Lung (tissue), 17 donors: ENCODE measurements at places on chromosomes 6 and 20. TPM values are rescaled to one million over a fixed set of nuclear protein-coding genes. Genes with fewer than 3 reads are reported as not detected.

DNA sequence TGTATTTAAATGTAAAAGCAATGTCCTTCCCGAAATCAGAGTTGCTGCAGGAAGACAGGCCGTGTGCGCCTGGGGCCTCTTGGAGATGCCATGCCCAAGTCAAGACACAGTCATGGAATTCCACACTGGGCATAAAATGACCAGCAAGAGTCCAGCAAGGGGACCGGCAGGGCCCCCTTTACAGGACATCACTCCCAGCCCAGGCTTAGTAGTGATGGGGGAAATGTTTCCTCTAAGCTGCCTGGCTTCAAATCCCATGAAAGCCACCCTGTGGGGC is 1.9 kb upstream of the PPP1R3G start:
- DNase-seq = no peak

DNA sequence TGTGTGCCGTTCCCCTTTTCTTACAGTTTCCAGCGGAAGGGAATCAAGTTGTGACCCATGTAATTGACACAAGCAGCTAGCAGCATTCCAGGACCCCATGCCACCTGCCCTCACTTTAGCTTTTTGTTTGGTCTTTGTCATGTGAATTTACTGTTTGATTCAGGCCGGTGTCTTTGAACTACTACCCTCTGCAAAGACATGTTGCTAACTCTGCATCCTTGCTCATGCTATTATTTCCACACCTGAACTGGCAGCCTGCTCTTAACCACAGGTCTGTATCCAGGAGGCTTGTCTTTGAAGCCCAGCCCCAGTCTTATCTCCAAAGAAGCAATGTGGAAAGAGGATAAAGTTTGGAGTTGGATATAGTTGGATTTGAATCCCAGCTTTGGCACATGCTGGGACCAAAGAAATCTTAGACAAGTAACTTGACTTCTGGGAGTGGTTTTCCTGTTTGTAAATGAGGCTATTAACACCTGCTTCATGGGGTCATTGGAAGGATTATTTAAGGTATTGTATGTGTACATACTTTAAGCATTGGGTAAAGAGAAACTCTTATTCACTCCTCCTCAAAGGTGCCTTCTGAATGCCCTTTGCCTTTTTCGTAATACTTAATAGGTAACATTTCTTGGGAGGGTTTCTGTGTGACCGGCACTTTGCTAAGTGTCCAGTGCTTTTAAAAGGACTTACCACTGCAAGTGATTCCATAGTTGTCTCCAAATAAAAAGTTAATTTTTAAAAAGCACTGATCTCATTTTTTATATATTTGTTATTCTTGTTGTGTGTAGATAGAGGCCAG is 52.4 kb downstream of the RALY start:
- DNase-seq = no peak

DNA sequence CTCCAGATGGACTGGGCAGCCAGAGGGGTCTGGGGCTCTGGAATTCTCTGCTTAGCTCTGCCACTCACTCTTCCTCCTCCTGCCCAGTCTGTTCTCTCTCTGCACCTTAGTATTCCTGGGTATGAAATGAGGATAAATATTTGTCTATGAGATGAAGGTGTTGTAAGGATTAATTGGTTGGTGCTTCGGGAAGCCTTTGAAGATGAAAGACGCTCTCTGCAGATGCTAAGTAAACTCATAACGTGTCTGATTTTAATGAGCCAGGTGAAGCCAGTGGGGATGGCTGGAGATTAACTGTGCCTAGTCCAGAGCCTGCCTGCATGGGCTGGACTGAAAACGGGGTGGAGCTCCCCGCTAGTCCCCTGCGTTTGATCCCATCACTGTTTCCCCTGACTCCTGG is 23.1 kb upstream of the TCP11 start:
- DNase-seq = no peak

GRCh38 chr6:10111975-10112374 is 302.9 kb downstream of the TFAP2A start:
- DNase-seq = no peak

DNA sequence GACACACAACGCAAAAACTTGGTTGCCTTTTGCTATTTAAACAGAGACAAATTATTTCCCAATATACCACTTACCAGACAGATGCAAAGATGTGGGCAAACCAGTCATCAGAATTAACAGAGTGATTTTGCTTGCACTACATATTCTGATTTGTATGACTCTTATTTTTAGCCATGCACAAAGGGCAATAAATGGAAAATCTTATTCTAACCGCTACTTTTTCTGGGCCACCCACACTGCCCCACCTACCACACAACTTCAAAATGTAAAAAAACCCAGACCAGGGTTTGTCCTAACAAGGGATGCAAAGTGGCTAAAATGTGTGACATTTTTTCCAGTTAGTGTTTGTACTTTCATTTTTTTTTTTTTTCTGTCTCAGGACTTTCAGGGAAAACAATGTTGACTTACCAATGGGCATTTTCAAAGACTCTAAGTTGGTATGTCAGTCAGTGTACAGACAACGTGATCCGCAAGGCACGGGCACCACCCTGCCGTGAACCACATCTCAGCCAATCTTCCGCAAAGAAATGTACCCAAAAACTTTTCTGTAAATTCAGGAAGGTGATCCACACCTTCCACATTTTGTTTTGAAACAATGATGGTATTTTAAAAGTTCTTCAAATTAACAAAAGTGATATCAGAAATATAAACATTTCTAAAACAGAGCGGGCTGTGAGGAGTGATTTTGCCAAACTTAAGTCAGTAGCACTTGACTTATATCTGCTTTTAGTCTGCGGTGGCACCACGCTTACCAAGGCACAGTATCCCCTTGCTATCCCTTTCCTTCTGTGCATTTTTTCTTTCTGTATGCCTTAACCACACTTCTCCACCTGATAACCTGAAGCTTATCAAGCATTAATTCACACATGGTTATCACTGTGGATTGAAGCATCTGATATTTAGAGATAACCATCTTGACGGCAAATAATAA is 185.6 kb downstream of the GJA10 start:
- no peak for DNase-seq

DNA sequence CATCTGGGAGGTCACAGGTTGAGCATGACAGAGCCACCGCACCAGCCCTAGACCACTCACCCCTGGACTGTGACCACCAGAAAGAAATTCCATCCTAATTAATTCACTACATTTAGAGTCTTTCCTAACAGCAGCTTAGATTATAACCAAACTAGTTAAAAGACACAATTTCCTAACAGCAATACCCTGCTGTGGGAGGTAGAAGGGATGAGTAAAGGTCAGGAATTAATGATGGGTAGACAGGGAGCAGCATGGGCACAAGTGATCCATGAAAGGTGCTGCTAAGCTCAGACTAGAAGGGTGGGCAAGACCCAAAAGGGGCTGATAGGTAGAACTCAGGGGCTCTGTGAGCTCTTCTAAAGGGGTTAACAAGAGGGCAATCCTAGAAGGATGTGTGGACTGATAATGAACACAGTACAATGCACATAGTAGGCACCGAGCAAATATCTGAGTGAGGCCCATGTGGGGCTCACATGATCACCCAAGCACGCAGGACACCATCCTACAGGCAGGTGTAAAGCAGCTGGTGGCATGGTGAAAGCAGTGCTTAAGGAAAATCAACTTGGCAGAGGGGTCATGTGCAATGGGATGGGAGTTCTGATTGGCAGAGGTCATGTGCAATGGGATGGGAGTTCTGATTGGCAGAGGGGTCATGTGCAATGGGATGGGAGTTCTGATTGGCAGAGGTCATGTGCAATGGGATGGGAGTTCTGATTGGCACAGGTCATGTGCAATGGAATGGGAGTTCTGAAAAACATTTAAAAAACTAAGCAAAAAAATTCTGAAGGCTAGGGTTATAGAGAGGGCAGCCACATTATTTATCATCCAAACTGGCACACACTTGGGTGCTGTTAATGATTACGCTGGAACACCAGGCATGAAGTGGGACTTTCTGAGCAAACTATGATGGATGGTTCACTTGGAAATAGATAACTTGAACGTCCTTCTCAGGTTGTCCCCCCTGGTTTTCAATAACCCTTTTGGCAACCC is 188.2 kb upstream of the FOXQ1 start:
- no peak for DNase-seq

DNA sequence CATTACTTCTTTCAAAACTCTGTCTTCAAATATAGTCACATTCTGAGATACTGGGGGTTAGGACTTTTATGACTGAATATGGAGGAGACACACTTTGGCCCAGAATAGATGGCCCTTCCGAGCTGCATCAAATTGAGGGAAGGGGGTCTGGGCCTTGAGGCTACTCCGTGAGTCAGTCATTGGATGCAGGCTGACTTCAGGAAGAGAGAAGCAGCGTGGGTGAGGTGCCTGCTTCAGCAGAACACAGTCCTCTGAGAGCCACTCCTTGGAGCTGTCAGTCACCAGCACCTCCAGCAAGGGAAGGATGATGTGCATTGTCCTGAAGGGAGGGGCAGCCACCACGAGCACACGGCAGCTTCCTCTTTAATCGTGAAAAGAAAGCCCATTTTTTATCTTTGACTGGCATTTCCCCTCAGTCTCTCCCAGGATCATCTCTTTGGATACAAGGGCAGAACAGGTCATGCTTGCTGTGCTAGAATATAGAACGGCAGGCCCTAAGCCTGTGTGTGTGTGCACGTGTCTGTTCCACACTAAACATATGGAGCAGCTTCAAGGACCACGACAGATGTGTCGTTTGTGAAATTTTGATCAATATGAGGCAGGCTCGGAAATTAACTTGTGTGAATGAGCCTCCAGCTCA is 721.6 kb downstream of the KIF16B start:
- DNase-seq = no peak

DNA sequence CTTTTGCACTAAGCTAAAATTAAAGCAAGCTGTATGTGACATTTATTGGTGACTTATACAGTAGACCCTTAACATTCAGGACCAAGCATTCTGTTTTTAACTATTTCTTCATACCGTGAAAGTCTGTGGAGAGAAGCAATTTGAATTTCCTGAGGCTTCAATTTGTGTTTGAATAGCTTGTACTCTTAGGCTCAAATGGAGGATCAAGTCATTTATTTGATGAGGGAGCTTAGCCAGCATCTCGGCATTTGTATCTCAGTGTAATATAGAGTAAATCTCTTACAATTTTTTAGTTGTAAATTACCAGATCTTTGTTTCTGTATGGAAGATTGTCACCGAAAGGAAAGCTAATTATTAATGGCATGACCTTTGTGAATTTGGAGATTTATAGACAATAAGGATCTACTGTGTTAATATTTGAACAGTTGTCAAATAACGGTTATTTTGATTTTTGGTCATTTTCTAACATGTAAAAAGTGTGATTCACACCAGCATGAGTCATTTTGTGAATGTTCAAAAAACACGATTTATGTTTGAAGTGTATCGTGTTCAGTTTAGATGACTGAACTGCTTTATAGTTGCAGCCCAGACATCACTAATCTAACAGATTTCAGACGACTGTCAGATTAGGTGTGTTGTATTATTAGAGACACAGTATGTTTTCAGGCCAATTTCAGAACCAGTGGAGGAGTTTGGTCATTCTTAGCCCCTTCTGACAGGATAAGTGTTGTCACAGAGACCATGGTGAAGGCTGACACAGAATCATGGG is 332.9 kb downstream of the CDKAL1 start:
- DNase-seq = no peak

DNA sequence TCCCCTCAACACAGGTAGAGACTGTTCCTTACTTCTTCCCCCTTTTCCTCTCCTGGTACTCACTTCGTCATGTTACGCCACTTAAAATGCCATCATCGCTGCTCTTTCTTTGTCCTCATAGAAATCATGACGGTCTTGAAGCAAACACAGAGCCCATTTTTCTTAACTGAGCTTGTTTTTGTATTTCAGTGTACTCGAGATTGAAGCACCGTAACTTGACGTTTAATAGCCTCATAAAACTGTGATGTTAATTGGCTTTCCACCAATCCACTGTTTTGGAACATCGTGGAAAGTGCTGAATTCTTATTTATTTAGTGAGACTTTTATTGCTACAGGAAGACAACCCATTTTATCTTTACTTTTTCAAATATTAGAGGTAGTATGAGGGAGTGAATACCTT is 38.7 kb downstream of the DUSP22 start:
- no peak for DNase-seq

DNA sequence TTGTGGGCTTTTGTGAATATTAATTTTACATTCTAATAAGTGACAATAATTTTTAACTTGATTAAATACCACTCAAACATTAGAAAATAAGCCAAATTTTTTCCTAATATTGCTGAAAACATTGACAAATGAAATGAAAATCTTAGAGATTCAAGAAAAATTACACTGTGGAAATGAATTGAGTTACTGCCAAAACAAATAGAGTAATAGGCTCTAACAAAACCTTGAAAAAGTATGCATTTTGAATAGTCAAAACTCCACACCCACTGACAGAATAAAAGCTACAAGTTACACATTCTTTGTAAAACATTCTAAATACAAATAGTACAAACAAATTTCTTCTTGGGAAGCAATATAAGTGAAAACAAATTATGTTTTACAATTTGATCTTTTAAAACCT is 5.9 kb downstream of the TBX18 start:
- DNase-seq = no peak

GRCh38 chr6:31952140-31952805 is 6.4 kb downstream of the CFB start:
- DNase-seq = peak; percentile 53

GRCh38 chr6:32796848-32797776 is 19.7 kb downstream of the HLA-DOB start:
- DNase-seq = peak; percentile 84

- no peak for DNase-seq
Measured at GRCh38 chr20:11090751-11091150, 417.0 kb upstream of the JAG1 start.

DNA sequence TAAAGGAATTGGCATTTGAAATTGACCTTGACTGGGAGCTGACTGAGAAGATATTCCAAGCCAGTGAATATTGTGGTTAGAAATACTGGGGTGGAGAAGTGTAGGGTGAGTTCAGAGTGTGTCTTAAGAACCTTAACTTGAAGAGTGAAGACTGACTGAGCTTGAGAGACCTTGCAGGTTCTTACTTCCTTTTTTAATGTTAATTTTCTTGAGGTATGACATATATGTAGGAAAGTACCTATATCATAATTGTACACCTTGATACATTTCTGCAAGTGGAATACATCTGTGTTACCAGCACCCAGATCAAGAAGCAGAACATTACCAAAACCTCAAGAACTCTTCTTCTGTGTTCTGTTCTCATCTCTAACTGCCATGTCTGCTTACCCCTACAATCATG is 11.0 kb downstream of the DHX35 start:
- no peak for DNase-seq

The CTCFL gene
- total RNA-seq = not detected

The NKAIN4 gene
- total RNA-seq = not detected

The CD109 gene
- total RNA-seq = 21.2 TPM

The SCUBE3 gene
- total RNA-seq = 1.4 TPM

The HCRTR2 gene
- total RNA-seq = not detected
